ENCODE measurements at places on chromosomes 12 and 14. TPM values are rescaled to one million over a fixed set of nuclear protein-coding genes. Genes with fewer than 3 reads are reported as not detected.

Gene OASL
- total RNA-seq, result 0.19 TPM

Gene GPR135
- total RNA-seq, result 2.7 TPM

GRCh38 chr12:124774054-124774461 lies 89.6 kb downstream of the SCARB1 start:
- peaks cover 6% of the 10 kb centered on the region for H3K27me3 ChIP-seq
- DNase-seq, result no peak
- peaks cover 15% of the 10 kb centered on the region for H3K4me1 ChIP-seq
- H3K4me3 ChIP-seq, result no peak overlapping the region

DNA sequence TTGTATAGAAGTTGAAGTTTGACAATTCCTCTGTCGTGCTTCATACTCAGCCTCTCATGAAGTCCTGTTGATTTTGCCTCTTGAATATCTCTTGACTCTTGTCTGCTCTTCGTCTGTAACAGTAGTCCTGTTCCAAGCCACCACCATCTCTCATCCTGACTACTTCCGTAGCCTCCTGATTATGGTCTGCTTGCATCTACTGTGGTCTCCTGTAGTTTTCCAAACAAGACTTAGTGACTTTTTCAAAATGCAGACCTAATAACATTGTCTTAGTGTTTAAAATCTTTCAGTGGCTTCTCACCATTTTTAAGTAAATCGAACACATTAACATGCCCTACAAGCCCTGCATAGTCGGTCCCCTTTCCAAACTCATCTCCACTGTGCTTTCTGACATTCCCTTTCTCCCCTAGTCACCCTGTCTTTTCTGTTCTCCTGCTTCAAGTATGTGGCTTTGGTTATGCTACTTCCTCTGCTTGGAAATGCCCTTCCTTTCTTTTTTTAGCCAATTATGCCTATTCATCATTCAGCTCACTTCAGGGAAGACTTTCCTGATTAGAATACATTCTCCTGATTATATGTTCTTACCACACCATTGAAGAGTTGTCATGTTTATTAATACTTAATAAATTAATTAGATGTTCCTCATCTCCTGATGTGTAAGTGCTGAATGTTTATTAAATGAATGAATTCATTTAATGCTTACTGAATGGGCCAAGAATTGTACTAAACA lies 2.0 kb downstream of the SCYL2 start:
- peak overlapping the region; percentile 99 for H3K27ac ChIP-seq
- no peak for DNase-seq
- H3K36me3 ChIP-seq, result peaks cover 6% of the 10 kb centered on the region
- H3K4me1 ChIP-seq, result peaks cover 28% of the 10 kb centered on the region
- peak overlapping the region; percentile 100 for H3K4me3 ChIP-seq
- H3K27me3 ChIP-seq, result no peaks in the 10 kb centered on the region

GRCh38 chr14:93962701-93963601 lies 13.4 kb downstream of the ASB2 start:
- H3K4me1 ChIP-seq, result peaks cover 9% of the 10 kb centered on the region
- no peak for DNase-seq
- H3K27me3 ChIP-seq, result no peaks in the 10 kb centered on the region
- H3K36me3 ChIP-seq, result no peaks in the 10 kb centered on the region
- H3K27ac ChIP-seq, result no peak overlapping the region

GRCh38 chr14:24908592-24909236 lies 141.2 kb downstream of the STXBP6 start:
- H3K27ac ChIP-seq, result no peak overlapping the region
- no peak overlapping the region for H3K4me3 ChIP-seq
- H3K36me3 ChIP-seq, result peaks cover 4% of the 10 kb centered on the region
- DNase-seq, result no peak

- no peaks in the 10 kb centered on the region for H3K4me1 ChIP-seq
- H3K27ac ChIP-seq, result no peak overlapping the region
- DNase-seq, result no peak
- no peak overlapping the region for H3K4me3 ChIP-seq
Observed at GRCh38 chr12:2485681-2486080, 309.1 kb upstream of the FKBP4 start.
